ENCODE measurements at places on chromosomes 2 and 18.

DNA sequence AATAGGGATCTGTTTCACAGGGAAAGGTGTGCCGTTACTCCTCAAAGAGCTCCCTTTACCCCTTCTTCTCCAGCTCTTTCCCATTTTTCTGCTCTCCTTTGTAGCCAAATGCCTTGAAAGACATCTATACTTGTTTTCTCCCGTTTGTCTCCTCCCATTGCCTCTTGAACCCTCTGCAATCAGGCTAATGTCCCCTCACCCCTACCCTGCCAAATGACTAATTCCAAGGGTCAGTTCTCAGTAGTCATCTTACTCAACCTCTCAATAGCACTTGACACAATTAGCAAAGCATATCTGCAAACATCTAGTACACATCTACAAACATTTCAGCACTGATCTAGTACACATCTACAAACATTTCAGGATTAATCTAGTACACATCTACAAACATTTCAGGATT lies 12.6 kb downstream of the MRO start:
- no peak for DNase-seq

DNA sequence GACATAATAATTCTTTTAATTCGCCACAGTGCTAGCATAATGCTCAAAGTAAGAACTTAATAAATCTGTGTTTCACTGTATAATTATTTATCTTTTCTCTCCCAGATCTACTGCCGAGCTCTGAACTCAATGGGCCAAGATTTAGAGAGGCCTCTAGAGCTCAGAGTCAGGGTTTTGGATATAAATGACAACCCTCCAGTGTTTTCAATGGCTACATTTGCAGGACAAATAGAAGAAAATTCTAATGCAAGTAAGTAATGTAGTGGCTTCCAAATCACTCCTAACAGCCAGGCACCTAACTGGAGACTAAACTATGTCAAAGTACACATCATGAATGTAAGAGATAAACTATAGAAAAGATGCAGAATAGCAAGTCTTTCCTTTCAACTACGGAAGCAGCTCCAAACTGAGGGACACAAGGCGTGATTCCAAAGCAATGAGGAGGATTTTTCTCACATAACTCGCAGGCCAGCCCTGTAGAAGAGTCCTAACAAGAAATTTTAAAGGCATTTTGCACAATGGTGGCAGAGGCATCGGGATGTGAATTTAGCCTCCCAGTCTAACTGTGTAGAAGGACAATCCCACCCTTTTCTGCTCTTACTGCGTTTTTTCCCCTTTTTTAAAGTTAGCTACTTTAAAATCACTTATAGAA lies 12.0 kb downstream of the DSG1 start:
- no peak for DNase-seq

DNA sequence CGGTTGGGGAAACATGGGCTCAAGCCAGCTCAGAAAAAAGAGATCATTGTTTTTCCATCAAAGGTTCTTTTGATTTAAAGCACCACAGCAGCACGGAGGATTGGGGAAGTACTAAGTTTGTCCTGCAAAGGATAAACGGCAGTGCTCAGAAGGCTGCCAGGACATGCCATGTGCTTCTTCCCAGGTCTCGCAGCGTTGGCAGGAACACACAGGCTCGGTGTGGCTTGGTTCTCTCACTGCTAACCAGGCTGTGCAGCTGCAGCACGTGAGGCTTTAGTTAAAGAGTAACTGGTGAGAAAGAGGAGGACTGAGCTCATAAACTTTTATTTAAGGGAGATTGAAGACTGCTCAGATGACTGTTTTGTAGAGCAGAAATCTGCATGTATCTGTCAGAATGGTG lies 264.3 kb downstream of the TSN start:
- no peak for DNase-seq

GRCh38 chr2:239267288-239267951 lies 133.4 kb downstream of the HDAC4 start:
- DNase-seq = peak; percentile 96

DNA sequence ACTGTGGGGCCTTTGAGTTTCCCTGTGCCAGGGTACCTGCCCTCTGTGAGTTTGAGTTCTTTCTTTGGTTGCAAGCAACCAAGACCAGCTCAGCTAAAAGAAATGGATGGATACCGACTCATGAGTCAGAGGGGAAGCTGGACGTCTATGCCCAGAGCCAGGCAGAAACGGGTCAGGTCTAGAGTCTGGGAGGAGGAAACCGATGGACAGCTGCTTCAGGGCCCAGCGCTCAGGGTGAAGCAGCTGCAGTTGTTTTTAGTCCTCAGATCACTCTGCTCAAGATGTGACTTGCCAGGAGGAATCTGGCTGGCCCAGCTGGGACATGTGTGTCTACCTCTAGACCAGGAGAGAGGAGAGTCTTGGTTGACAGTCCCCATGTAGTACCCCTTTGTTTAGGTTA lies 10.1 kb upstream of the TYMS start:
- no peak for DNase-seq

- DNase-seq = no peak
These were observed 9.6 kb upstream of the THNSL2 start for GRCh38 chr2:88160517-88160916.
